ENCODE measurements at places on chromosomes 2 and 18. TPM values are rescaled to one million over a fixed set of nuclear protein-coding genes. Genes with fewer than 3 reads are reported as not detected.

Gene ZNF521
- 54.1 TPM for total RNA-seq

Gene PDE1A
- 1.9 TPM for total RNA-seq

Gene OBSL1
- total RNA-seq: 319 TPM

Gene CFAP65
- total RNA-seq: not detected

Gene RBM44
- 0.69 TPM for total RNA-seq

Gene CIB4
- not detected for total RNA-seq

Gene OTOS
- total RNA-seq: not detected

Gene SP5
- 2.7 TPM for total RNA-seq

DNA sequence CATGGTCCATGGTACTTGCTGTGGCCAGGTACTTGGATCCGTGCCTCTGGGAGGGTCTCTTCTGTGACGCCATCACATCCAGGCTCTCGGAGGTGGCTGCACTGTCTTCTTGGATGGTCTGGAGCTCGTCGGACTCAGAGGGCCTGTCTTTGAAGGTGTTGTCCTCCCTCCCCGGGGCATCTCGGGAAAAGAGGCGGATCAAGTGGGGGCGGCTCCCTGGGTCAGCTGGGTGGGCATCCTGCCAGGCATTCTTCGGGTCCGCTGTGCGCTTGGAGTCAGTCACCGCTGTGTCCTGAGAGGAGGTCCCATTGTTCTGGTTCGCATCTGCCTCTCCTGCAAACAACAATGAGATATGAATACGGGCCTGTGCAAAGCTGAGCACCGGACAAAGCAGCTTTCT lies 115.6 kb downstream of the MBP start:
- H3K27ac ChIP-seq: no peak overlapping the region
- H3K4me1 ChIP-seq: peaks cover 2% of the 10 kb centered on the region
- DNase-seq: no peak
- peaks cover 9% of the 10 kb centered on the region for H3K36me3 ChIP-seq

DNA sequence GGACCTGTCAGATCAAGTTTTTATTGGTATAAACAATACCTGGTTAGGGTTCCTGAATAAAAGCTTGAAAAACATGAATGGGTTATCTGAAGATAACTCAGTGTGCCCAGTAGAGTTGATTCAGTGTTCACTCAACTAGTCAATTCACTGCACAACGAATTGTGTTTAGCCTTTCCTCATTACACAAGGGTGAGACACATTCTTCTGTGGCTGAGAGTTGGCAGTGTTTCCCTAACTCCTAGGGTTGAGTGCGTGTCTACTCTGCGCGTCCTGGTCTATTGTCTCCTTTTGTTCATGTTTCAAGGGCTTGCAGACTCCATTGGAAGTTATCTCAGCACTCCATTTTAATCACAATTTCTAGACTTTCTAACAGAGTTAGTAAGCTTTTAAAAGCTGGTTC lies 32.8 kb upstream of the TMEM178A start:
- H3K36me3 ChIP-seq: no peaks in the 10 kb centered on the region
- H3K27ac ChIP-seq: no peak overlapping the region
- H3K4me1 ChIP-seq: peaks cover 8% of the 10 kb centered on the region
- DNase-seq: no peak
- no peaks in the 10 kb centered on the region for H3K27me3 ChIP-seq
- no peak overlapping the region for H3K4me3 ChIP-seq

- H3K27me3 ChIP-seq: no peaks in the 10 kb centered on the region
- no peaks in the 10 kb centered on the region for H3K36me3 ChIP-seq
- H3K4me3 ChIP-seq: no peak overlapping the region
- DNase-seq: no peak
- H3K27ac ChIP-seq: no peak overlapping the region
Observed at GRCh38 chr2:177359836-177360595, 32.6 kb upstream of the AGPS start.

- no peak for DNase-seq
- peak overlapping the region; percentile 4 for H3K27ac ChIP-seq
Observed at GRCh38 chr2:55052129-55053061, 2.1 kb upstream of the RTN4 start.

- no peaks in the 10 kb centered on the region for H3K27me3 ChIP-seq
- no peaks in the 10 kb centered on the region for H3K36me3 ChIP-seq
- no peak overlapping the region for H3K4me3 ChIP-seq
Observed at GRCh38 chr2:211748339-211748738, 790.3 kb downstream of the ERBB4 start.

- no peaks in the 10 kb centered on the region for H3K4me1 ChIP-seq
- H3K36me3 ChIP-seq: peaks cover 62% of the 10 kb centered on the region
- H3K27me3 ChIP-seq: no peaks in the 10 kb centered on the region
- H3K27ac ChIP-seq: no peak overlapping the region
Observed at GRCh38 chr18:45856531-45856930, 31.1 kb downstream of the SIGLEC15 start.

- H3K4me3 ChIP-seq: no peak overlapping the region
- no peak overlapping the region for H3K27ac ChIP-seq
- DNase-seq: no peak
- no peaks in the 10 kb centered on the region for H3K4me1 ChIP-seq
Observed at GRCh38 chr2:24101992-24102391, 17.4 kb upstream of the TP53I3 start.

GRCh38 chr2:226906163-226906693 lies 70.4 kb downstream of the RHBDD1 start:
- DNase-seq: no peak
- no peaks in the 10 kb centered on the region for H3K36me3 ChIP-seq
- H3K4me1 ChIP-seq: no peaks in the 10 kb centered on the region
- H3K27me3 ChIP-seq: no peaks in the 10 kb centered on the region
- no peak overlapping the region for H3K4me3 ChIP-seq

GRCh38 chr18:66264130-66264529 lies 339.8 kb downstream of the CDH19 start:
- H3K27ac ChIP-seq: no peak overlapping the region
- no peak overlapping the region for H3K4me3 ChIP-seq
- no peaks in the 10 kb centered on the region for H3K36me3 ChIP-seq
- DNase-seq: no peak

- no peaks in the 10 kb centered on the region for H3K27me3 ChIP-seq
- H3K36me3 ChIP-seq: no peaks in the 10 kb centered on the region
- no peak for DNase-seq
- H3K4me1 ChIP-seq: no peaks in the 10 kb centered on the region
- H3K4me3 ChIP-seq: no peak overlapping the region
- no peak overlapping the region for H3K27ac ChIP-seq
Observed at GRCh38 chr2:193382583-193382982, 1187.8 kb upstream of the TMEFF2 start.

GRCh38 chr2:174627216-174627615 lies 29.6 kb upstream of the WIPF1 start:
- H3K4me1 ChIP-seq: peaks cover 5% of the 10 kb centered on the region
- no peaks in the 10 kb centered on the region for H3K36me3 ChIP-seq
- no peak overlapping the region for H3K27ac ChIP-seq
- H3K4me3 ChIP-seq: no peak overlapping the region
- DNase-seq: no peak

DNA sequence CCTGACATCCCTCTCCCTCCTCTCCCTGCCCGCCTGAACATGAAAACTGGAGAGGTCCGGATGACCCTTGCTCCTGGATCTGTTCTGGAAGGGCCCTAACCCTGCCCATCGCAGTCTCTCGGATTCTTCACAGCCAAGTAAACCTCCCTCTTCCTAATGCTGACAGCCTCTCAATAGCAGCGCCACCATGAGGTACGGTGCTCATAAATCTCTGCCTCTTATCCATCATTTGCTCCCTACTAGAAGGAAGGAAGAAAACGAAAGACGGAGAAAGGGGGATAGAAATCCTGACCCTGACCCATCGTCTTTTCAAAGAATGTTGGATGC lies 257.9 kb downstream of the BCL11A start:
- no peaks in the 10 kb centered on the region for H3K27me3 ChIP-seq
- DNase-seq: no peak
- peaks cover 3% of the 10 kb centered on the region for H3K36me3 ChIP-seq
- H3K4me1 ChIP-seq: no peaks in the 10 kb centered on the region
- H3K27ac ChIP-seq: no peak overlapping the region
- no peak overlapping the region for H3K4me3 ChIP-seq

DNA sequence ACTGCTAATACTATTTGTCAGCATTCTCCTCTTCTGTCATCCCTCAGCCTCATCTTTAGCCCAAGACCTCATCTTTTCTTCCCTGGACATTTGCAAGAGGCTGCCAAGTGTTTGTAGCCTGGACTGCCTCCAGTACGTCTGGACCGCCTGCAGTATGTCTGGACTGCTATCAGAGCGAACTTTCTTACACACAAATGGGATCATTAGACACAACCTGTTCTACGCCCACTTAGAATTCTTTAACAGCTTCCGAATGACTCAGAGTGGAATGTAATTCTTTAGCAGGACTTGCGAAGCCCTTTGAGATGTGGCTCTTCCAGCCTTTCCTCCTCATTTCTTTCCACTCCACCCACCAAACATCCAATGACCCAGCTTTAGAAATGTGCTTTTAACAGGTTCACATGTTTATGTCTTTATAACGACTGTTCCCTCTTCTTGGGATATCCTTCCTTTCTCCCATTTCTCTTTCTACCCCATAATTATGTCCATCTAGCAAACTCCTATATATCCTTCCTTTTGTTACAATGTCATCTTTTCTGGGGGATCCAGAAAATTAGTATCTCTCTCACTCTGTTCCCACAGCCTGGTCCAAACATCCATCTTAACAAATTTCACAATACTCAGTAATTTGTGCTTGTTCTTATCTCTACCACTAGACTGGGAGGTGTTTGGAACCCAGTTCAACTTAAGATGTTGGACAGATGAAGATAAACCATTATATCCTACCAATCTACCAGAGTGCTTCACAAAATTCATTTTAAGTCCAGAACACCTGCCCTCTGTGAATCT lies 171.3 kb upstream of the PGAP1 start:
- no peaks in the 10 kb centered on the region for H3K36me3 ChIP-seq
- peak overlapping the region; percentile 80 for H3K27ac ChIP-seq
- DNase-seq: no peak
- no peaks in the 10 kb centered on the region for H3K27me3 ChIP-seq
- peaks cover 32% of the 10 kb centered on the region for H3K4me1 ChIP-seq

GRCh38 chr18:42545825-42546224 lies 569.7 kb downstream of the RIT2 start:
- DNase-seq: no peak
- H3K27me3 ChIP-seq: no peaks in the 10 kb centered on the region
- H3K4me3 ChIP-seq: no peak overlapping the region
- H3K4me1 ChIP-seq: no peaks in the 10 kb centered on the region

DNA sequence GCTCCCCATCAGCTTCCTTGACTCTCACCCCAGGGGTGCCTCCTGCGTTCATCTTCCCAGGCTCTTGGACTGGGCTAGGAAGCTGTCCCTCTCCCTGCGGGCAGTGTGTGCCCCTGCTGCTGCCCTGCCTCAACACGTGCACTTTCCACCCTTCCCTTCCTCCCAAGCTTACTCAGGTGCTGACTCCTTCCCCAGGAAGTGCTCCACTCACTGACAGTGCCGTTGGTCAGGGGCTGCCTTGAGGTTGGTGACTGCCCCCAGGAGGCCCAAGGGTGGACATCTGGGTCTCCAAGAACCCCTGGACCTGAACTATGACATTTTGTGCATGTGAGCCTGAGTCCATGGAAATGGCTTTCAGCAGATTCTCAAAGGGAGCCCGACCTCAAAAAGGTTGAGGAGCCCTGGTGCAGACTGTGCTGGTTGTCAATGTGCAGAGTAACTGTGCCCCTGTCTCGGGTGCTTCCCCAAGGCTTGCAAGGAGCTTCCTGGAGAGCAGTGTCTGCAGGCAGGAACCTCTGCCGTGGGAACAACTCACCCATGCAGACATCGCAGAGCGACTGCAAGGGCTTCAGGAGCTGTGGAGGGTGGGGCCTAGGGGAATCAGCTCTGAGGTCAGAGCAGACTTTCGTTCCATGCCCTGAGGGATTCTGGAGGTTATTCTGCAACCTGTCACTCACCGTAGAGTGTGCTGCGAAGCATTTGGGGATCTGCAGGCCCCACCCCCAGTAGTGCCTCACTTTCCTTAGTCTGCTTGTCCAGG lies 116.5 kb upstream of the MCFD2 start:
- no peak overlapping the region for H3K4me3 ChIP-seq
- no peak for DNase-seq
- no peaks in the 10 kb centered on the region for H3K27me3 ChIP-seq
- H3K27ac ChIP-seq: no peak overlapping the region
- H3K36me3 ChIP-seq: no peaks in the 10 kb centered on the region
- peaks cover 44% of the 10 kb centered on the region for H3K4me1 ChIP-seq

GRCh38 chr2:75632091-75632701 lies 14.4 kb upstream of the MRPL19 start:
- H3K27ac ChIP-seq: peak overlapping the region; percentile 89
- DNase-seq: no peak
- H3K27me3 ChIP-seq: peaks cover 2% of the 10 kb centered on the region
- H3K36me3 ChIP-seq: no peaks in the 10 kb centered on the region

GRCh38 chr2:216101109-216101508 lies 8.0 kb upstream of the XRCC5 start:
- no peaks in the 10 kb centered on the region for H3K4me1 ChIP-seq
- no peak for DNase-seq
- H3K36me3 ChIP-seq: no peaks in the 10 kb centered on the region
- no peak overlapping the region for H3K4me3 ChIP-seq
- no peak overlapping the region for H3K27ac ChIP-seq
- peaks cover 2% of the 10 kb centered on the region for H3K27me3 ChIP-seq

- no peak overlapping the region for H3K4me3 ChIP-seq
- no peaks in the 10 kb centered on the region for H3K36me3 ChIP-seq
- no peak for DNase-seq
- peaks cover 11% of the 10 kb centered on the region for H3K27me3 ChIP-seq
- no peak overlapping the region for H3K27ac ChIP-seq
Observed at GRCh38 chr2:178910005-178910404, 102.8 kb upstream of the TTN start.

DNA sequence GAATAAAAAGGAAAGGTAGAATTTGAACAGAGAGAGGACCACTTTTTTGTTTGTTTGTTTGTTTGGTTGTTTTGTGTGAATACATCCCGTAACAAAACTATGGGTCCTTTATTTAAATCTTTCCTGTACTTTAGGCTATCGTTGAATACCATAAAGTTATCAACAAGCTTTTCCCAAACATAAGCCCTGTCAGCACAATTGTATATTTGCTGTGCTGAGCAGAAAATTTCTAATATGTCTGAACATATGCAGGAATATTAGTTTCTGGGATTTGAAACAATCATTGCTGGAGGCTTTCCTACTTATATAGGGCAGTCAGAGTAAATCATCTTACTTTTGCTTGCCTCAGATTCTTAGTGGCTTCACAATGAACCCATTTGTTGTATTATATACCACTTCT lies 536.4 kb downstream of the CNTNAP5 start:
- no peak overlapping the region for H3K27ac ChIP-seq
- H3K4me3 ChIP-seq: no peak overlapping the region
- peaks cover 18% of the 10 kb centered on the region for H3K27me3 ChIP-seq
- DNase-seq: no peak
- no peaks in the 10 kb centered on the region for H3K4me1 ChIP-seq

DNA sequence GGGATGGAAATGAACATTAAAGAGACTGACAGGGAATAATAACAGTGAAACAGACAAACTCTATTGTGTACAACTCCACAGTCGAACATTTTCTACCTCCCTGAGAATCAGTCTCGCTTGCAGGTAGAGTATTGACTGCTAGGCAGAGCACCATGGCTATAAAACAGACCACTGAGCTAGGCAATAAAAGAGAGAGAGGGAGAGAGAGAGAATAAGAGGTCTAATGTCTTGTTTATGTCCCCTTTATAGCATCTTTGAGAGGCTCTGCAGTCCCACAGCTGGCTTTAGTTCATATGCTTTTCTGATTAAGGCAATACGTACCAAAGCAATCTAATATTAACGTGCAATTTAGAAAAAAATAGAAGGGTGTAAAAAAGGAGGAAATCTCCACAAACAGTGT lies 652.6 kb downstream of the NRXN1 start:
- no peak for DNase-seq
- H3K27me3 ChIP-seq: no peaks in the 10 kb centered on the region
- H3K27ac ChIP-seq: no peak overlapping the region
- peaks cover 36% of the 10 kb centered on the region for H3K4me1 ChIP-seq
- no peak overlapping the region for H3K4me3 ChIP-seq
